ENCODE measurements at places on chromosomes 2 and 18. TPM values are rescaled to one million over a fixed set of nuclear protein-coding genes. Genes with fewer than 3 reads are reported as not detected.
A peak's percentile ranks its signal among the peaks of the same experiment; 100 is the strongest.

GRCh38 chr2:112301171-112301584 is 25.8 kb downstream of the ZC3H6 start:
- peak; percentile 65 for DNase-seq

- peak; percentile 83 for DNase-seq
Measured at GRCh38 chr2:85413592-85414420, 3.6 kb upstream of the CAPG start.

DNA sequence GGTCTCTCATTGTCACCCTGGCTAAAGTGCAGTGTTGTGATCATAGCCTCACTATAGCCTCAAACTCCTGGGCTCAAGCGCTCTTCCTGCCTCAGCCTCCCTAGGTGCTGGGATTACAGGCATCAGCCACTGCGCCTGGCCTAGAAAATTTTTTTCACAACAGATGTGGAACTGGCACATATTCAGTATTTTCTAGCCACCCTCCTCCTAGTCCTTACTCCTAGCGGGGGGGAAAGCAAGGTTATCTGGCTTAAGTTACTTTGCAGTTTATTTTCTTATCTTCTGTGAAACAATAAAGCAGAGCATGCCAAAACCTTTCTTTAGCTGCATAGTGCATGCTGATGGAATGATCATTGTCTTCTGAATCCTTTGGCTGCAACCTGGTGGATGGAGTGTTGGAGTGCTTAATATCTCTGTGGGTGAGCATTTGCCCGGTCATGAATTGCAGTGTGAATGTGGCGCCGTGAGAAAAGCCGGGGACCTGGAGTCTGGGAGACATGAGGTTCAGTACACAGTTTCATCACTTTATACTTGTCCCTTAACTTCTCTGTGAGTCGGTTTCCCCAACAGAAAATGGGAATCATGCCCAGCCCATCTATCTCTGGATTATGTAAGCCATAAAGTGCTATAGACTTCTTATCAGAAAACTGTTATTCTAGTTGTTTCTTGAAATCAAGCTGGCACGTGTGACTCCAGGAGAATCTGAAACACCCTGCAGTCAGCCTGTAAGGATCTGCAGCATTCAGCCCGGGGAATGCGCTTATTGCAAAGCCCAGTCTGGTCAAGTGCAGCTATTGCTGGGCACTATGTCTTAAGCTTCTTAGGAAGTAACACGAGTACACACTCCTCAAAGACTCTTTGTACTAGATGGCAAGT is 38.2 kb upstream of the MAP3K20 start:
- no peak for DNase-seq

DNA sequence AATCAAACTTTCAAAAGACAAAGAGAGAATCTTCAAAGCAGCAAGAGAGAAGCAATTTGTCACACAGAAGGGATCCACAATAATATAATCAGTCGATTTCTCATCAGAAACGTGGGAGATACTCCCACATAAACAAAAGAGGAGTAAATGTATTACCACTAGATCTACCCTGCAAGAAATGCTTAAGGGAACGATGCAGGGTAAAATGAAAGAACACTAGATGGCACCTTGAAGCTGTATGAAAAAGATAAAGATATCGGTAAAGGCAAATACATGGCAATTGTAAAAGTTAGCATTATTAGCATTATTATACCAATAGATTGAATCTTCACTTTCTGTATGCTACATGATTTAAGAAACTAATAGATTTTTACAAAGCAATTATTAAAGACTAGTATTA is 677.0 kb downstream of the SUCLG1 start:
- DNase-seq = no peak

DNA sequence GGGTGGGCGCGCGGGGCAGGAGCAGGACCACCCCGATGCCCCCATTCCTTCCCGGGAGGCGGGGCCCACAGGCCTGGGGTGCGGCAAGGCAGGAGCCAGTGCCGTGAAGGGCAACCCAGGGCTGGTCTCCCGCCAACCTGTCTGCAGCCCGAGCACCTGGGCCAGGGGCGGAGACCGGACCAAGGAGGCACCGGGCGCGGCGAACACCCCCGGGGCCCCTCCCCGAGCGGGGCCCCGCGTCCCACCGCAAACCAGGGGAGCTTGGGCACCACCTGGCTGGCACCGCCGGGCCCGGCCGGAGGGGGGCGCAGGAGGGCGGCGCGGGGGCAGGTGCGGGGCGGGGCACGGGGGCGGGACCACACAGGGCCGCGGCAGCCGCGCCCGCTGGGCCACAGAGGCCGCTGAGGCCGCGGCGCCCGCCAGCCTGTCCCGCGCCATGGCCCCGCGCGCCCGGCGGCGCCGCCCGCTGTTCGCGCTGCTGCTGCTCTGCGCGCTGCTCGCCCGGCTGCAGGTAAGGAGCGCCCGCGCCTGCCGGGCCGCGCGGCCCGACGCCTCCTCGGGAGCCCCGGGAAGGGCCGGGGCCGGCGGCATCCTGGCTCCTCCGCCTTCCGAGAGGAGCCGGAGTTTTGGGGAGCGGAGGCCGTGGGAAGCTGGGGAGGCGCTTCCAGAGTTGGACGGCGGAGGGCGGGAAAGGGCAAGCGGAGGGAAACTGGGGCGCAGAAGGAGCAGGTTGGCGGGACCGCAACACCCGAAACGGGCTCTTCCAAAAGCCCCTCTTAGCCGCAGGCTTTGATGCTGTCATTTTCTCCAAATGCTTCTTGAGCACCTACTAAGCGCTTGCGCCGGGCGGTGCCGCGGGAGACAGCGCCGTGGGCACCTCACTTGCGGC is at the start of gene TNFRSF11A:
TSS of gene TNFRSF11A (plus strand) at position 394 of the 889 bp plus-strand sequence. CDS start at position 437, 43 bp downstream.
- DNase-seq = peak; percentile 66

GRCh38 chr2:162629499-162629898 is 209.1 kb downstream of the KCNH7 start:
- no peak for DNase-seq

DNA sequence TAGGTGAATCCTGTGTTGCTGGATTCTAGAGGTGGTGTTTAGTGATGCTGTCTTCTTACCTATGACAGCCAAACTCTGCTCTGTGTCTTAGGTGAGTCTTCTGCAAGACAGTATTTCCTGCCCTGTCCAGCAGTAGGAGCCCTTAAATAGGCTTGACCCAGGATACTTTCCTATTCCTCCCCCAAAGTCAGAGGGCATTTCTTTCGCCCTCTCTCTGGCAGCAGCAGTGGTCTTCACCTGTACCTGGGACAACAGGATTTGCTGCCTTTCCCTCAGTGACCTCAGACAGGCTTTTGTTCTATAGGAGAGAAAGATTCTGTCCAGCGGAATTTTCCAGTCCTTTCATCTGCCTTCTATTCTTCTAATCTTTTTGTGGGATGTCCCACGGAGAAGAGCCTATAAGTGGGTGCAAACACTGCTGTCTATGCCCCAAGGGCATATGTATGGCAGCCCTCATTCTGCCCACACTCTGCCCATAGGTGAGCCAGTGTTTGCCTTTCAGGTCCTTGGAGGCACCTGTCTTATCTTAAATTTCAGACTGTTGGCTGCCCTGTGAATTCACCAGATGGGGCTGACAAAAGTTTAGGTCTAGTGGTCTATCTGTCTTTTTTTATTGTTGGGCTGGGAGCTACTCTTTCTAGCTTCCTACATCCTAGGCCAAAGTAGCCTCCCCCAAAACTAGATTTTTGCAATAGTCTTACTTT is 177.3 kb upstream of the SPOPL start:
- no peak for DNase-seq

DNA sequence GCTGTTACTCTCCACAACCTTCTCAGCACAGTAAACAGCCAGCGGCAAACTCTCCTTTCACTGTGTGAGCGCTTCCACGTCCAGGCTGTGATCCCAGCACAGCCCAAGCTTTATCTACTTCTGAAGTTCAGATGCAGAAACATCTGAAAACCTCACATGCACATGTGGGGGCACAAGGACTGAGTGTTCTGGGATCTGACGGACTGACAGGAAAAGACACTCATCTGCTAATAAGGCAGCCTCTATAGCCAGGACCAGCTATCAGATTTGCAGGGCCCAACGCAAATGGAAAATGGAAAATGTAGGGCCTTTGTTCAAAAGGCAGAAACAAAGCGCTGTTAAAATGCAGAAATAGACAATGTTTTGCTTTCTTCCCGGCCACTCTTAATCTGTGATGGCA is 133.8 kb upstream of the ARHGAP28 start:
- DNase-seq = no peak

DNA sequence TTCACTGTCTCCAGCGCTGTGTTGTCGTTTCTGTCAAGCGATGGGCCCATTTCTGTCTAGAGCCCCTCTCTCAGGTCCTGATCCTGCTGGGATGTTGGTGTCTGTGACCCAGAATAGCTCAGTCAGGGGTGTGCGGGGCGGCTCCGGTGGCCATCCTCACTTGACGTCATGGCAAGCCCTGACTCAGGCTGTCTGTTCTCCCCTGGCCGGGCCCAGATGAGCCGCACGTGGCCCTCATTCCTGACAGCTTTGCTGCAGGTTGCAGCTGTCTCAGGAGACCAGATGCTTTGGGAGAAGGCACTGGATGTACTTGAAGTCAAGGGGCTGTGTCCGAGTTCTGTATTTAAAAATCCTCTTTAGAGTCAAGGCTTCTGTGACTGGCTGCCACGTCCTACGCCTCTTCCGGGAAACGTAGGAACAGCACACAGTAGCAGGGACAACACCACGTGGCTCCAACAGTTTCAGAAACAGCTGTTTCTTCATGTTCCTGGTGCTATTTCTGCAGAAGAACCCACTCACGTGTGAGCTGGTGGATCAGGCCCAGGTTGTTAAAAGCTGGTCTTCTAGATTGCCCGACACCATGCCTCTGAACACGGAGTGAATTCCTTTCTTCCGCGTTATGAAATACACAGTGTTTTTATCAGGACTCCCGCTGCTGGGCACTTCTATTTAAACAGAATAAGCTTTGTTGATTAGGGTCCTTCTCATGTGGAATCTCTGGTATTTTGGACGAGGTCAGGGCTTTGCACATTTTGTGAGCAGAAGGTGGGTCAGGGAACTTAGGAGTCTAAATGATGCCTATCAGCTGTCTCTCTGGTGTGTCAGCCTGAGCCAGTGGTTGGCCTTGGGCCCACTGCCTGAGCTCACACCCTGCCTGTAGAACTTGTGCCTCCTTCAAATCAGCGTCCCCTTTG is 28.3 kb upstream of the NTSR2 start:
- peak; percentile 56 for DNase-seq

DNA sequence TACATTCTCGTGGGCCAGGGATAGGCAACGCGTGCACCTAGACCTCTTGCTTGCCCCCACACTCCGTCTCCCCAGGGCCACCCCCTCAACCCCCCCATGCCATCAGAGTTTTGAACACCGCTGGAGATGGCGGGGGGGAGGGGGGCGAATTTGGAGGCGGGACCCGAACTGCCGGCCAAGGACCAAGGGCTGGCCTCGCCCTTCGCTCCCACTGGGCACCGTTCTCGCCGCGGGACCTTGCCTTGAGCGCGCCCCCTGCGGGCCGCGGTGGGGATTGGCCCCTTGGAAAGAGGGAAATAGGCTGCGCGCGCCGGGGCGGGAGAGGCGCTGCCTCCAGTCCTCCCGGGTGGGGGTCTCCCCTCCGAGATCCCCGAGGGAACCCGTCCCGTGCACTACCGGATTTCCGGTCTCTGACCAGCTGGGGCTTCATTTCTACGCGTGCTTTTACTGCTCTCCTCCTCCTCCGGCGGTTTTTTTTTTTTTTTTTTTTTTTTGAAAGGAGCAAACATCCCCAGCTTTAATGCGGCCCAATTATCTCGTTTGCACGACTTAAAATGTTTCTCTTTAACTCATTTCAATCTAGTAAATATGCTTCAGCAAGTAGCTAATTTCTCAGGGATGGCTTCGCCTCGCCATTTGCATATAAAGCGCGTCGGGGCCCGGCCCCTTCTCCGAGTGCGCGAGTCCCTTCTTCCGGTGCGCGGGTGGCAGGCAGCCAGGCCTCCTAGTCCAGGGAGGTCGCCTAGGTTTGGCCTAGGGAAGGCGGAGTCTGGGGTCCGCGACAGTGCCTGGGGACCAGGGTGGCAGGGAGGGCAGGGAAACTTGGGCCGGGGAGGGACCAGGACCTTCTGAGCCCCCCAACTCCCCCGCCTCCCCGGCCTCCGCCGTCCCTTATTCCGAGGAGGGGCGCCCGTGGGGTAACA is 10.0 kb upstream of the GBX2 start:
- peak; percentile 88 for DNase-seq

PAIP2B gene
- total RNA-seq = 2.5 TPM

UGT1A5 gene
- total RNA-seq = 0.34 TPM

GPR39 gene
- total RNA-seq = 8.1 TPM

RAD51AP2 gene
- total RNA-seq = not detected

ERMN gene
- total RNA-seq = 0.29 TPM

Measured in Daoy (cell line).